ENCODE measurements at places on chromosomes 2 and 18.

GRCh38 chr2:35931626-35932025, 424.0 kb upstream of the CRIM1 start:
- DNase-seq = no peak

DNA sequence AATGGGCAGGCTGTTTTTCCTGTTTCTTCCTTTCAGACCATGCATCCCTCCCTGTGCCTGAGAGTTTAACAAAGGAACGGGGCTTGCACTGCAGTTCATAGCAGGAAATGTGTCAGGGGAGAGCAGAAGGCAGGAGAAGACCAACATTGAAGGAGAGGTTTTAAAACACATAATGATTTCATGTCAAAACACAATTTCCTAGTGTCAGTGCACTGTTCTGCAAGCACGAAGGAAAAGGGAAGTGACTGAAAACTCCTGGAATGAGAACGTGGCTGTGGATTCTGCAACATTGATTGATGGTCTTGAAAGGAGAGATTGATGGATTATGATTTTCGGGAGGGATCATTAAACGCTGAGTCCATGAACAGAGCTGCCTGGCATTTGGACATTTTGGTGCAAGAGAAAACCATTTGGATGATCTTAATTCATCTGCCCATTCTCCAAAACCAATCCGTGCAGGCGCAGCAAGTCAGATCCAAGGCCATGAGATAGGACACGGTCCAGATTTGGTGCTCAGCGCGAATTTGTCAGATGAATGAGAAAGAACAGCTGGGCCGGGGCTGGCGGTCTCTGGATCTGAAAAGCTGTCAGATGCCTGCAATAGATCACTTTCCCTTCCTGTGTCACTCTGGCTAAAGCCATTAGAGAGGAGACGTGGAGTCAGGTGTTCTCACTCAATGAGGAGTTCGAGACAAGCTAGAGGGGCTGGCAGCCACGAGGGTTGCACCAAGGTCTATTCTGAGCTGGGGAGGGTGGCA, 38.4 kb downstream of the C1QL2 start:
- DNase-seq = no peak

DNA sequence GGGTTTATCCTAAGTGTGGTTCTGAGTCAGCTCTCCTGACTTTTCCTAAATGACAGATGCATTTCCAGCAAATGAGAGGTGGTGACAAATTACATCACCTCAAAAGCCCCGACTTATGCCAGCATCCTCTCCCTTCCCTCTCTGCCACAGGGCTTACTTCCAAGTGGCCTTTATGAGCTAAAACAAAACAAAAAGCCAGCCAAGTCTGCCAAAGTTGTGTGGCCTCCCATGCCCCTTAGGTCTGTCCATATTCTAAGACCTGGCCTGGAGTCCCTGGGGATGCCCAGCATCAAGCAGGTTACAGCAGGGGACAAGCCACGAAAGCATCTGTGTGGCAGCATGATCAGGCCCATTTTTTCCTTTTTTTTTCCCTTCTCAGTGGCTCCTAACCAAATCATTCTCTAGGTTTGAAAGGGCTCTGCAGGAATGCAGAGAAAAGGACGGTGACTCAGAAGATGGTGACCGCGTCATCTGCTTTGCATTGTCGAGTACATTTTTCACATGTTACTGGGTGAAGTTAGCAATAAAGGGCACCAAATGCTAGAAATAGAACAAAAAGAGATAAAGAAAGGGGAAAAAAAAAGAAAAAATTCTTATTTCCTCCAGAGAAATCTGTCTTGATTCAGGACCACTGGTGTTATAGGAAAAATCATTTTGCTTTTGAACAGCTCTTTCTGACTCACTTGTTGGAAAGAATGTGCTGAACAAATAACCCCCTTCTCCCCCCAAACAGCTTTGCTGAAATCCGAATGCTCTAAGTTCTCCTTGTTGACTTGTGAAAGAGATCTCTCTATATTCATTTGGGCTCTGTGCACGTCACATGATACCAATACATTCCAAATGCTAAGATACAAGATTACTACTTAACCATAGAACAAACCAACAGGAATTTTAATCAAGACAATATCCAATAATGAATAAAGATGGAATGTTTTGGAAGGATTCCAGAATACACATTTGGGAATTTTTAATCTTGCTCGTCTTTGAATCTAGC, 178.7 kb downstream of the EN1 start:
- DNase-seq = peak; percentile 99

DNA sequence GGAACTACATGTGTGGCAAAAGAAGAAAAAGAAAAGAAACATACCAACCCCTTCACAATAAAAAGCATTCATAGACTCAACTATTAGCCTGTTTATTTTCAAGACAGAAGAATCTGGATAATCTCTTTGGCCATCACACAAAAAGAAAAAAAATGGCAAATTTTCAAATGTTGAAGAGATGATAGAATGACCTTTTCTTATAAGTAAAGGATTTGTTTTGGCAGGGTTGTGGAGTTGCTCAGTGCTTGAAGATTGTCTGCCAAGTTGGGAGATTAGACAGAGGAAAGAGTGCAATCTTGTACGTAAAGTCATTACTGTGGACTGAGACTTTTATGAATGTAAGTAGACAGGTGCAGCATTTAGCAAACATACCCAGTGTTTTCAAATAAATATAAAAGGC, 18.5 kb upstream of the FAM171B start:
- no peak for DNase-seq

GRCh38 chr2:203830304-203831055, 37.1 kb upstream of the CTLA4 start:
- DNase-seq = no peak

GRCh38 chr2:226711606-226712296, 87.9 kb downstream of the IRS1 start:
- no peak for DNase-seq

All from fibroblast of skin of back (primary cell).